ENCODE measurements at places on chromosomes 6 and 20.

DNA sequence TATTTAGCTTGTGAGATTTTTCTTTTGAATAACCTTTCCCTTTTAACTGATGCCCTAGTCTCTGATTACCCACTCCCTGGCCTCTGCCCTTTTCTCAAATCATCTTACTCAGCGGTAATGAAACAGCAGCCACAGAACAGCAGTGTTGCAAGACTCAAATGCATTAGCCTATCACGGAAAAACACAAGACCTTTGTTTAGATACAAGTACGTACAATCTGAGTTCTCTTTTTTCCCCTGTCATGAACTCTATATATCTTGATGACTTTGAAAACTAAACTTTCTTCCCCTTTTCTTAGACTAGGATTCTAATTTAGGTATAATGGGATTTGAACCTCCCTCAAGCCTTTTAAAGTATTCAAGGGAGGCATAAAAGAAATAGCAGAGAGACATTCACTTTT lies 1034.9 kb downstream of the EYS start:
- DNase-seq = no peak

DNA sequence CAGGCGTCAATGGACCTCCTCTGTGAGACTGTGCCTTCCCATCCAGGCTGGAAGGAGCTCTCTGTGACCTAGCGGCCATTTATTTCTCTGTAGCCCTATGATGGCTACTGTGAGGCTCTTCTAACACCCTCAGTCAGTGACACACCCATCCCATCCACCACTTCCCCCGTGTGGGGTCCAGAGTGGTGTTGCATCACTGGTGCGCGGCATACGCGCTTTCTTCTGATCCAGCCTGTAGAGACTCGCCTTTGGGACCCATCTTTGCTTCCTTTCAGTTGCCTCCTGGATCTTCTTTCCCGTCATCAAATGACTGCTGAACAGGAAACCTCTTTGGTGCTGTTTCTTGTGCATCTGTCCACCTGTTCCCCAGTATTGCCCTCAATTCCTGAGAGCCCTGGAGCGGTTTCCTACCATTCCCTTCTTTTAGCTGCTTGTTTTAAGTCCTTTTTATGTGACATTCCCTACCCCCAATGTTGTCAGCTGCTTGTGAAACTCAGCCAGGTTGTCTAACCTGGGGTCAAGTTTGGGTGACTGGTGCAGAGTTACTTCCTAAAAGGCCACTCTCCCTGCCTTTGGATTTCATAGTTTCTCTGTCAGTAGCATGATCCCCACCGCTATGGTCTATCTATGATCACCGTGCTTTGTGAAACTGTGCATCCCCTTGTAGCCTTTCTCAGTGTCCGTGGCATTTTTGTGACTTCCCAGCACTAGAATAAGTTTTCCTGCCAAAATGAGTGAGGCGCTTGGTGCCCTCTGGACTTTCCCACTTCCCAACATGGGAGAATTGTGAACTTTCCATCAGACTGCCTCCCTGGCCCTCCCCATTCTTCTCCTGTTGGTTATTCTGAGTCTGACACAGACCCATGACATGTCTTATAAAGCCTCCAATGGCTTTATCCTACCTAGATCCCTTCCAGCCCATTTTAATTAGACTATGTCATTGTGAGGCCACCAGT lies 5.7 kb downstream of the PRR3 start:
- no peak for DNase-seq

DNA sequence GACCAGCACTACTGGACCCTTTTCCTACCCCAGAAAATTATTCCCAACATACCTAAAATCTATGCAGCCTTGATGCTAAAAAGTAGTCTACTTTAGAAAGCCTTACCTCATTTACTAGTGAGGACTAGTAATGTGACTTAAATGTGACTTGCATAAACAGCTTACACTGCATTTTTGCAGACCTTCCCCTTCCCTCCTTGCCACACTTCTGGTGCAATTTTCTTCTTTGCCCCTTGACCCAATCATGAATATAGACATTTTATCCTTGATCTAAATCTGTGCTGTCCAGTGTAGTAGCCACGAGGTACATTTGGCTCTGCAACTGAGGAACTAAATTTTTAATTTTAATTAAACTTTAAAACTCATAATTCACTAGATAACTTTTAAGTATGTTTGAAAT lies 7.0 kb upstream of the ZKSCAN8 start:
- DNase-seq = no peak

DNA sequence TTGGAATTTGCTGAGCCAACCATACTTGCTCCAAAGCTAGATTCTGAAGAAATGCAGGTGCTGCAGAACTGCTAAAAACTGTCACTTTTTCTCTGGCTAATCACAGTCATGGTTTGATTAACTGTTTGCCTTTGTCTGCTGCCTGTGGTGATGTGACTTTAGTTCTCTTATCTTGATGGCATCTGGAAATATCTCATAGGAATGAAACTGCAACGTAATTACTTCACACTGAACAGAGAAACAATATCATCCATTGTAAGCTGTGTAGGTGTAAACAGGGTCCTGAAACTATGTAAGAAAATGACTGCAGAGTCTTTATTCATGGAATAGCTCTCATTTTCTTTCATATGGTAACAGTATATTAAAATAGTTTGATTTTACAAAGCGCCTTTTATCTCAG lies 721.9 kb upstream of the HS3ST5 start:
- no peak for DNase-seq

- no peak for DNase-seq
Observed at GRCh38 chr6:159301810-159302593, 132.8 kb downstream of the FNDC1 start.

DNA sequence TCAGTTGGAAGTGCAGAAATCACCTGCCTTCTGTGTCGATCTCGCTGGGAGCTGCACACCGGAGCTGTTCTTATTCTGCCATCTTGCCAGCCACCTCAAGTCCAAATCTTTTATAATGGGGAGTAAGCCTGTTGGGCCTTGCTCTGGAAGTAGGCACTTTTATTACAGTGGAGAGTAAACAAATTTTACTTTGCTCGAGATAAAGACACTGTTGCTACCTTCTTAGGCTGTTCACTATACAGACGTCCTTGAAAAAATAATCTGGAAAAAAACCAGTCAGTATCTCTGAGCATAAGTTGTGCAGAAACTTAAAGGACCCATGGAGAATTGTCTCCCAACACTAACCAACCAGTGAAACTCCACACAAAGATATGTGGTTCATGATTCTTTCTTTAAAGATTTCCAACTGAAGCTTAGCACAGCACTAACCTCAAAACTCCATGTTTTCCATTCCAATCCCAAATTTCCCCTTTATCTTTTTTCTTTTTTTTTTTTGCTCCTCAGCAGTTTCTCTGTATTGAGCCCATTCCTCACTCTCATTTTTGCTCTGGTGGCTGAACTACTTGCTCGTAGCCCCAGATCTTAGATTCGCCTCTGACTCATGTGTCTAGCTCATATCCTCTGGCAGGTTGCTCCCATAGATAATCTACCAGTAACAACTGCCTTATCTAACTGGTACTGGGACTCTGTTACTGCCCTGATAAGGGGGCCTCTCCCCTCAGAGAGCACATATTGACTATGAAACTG lies 34.3 kb upstream of the COL9A1 start:
- DNase-seq = no peak

Data from NCI-H524 (cell line).